Kidney (tissue), 22 donors: ENCODE measurements at places on chromosomes 7 and 10. TPM values are rescaled to one million over a fixed set of nuclear protein-coding genes. Genes with fewer than 3 reads are reported as not detected.

Gene LIPJ
- total RNA-seq, result not detected

Gene CCNY
- total RNA-seq, result 77.2 TPM

Gene CRHR2
- total RNA-seq, result not detected

Gene ACTL6B
- not detected for total RNA-seq

Gene ZP3
- total RNA-seq, result 17.5 TPM

Gene CAV2
- 50.8 TPM for total RNA-seq

Gene UFSP1
- total RNA-seq, result 3.4 TPM

Gene CPED1
- 16.9 TPM for total RNA-seq

Gene NME8
- 0.44 TPM for total RNA-seq

Gene SPOCK2
- total RNA-seq, result 19.7 TPM

Gene GDF2
- not detected for total RNA-seq

Gene LIPF
- not detected for total RNA-seq

Gene GSDME
- total RNA-seq, result 11.7 TPM

Gene LARP4B
- 96.6 TPM for total RNA-seq

Gene AOC1
- 170 TPM for total RNA-seq

Gene TRIM4
- total RNA-seq, result 30.9 TPM

Gene CADPS2
- 33.0 TPM for total RNA-seq

Gene FGL2
- total RNA-seq, result 96.9 TPM
